ENCODE measurements at places on chromosomes 2 and 18.

GRCh38 chr2:36553683-36554082 is 44.3 kb downstream of the FEZ2 start:
- DNase-seq: no peak

DNA sequence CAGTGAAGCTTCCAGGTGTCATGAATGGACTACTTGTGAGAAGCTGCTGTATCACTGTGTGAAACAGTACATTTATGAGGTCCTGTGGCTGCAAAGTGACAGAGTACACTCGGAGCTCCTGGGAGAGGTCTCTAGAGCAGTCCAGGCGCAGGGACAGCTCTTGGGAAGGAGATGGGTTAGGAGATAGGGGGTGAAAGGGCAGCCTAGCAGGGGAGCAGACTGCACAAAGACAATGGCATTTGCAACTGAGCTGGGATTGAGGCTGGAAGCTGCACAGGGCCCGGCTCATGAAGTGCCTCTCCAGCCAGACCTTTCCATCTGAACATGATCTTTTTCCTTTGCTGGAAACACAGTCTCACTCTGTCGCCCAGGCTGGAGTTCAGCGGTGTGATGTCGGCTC is 83.6 kb downstream of the RHOB start:
- DNase-seq: no peak

DNA sequence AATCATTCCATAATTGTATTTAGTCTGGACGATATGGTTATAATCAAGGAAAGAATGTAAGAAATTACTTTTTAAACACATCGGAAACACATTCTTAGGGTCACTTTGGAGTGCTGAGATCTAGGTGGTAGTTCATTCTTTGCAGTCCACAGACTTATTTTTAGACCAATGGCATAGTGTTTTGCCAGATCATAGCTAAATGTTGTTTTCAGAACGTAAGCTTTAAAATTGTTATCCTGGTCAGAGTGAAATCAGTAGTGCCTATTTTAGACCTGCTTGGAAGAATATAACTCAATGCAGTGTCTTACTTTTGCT is 4.3 kb downstream of the MYL12A start:
- no peak for DNase-seq

- no peak for DNase-seq
Observed at GRCh38 chr2:135951041-135951583, 34.3 kb downstream of the DARS1 start.

GRCh38 chr2:207132019-207132418 is 33.7 kb downstream of the KLF7 start:
- no peak for DNase-seq

DNA sequence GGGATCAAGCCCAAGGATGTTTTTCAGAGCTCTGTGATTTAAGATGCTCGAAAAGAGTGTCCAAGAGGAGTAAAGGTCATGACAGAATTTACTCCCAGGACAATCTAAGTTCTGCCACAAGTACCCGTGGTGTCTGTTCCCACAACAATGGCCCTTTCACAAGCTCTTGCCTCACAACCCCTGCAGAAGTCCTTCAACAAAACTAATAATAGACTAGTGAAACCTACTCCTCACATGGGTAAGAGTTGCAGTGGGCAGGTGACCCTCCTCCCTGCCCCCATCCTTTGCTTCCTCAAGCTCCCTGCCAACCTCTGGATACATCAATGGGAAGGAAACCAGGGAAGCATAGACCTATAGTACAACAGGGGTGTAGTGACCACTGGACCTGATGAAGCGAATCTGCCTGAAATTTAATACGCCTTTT is 34.9 kb downstream of the PTCD3 start:
- DNase-seq: no peak

DNA sequence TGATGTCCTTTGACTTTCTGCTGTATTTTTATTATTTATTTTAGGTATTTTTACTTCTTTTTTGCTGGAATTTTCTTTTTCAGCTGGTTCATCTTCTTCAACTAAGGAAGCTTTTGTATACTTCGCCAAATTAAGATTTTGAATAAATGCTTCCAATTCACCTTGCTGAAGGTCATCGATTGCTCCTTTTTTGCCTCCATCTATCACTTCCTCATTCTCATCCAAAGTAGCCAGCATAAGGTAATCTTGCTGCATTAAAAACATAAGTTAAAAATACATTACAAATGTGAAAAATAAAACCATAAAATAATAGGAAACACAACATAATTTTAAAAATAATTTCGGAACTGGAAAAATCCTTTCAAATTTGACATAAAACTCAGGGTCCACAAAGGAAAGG is 2.6 kb downstream of the CEBPZ start:
- no peak for DNase-seq

- no peak for DNase-seq
Observed at GRCh38 chr18:44601447-44601846, 79.2 kb upstream of the SETBP1 start.

GRCh38 chr18:45103319-45104048 is 422.8 kb downstream of the SETBP1 start:
- DNase-seq: no peak

- no peak for DNase-seq
Observed at GRCh38 chr18:12013186-12013916, 32.0 kb downstream of the IMPA2 start.

DNA sequence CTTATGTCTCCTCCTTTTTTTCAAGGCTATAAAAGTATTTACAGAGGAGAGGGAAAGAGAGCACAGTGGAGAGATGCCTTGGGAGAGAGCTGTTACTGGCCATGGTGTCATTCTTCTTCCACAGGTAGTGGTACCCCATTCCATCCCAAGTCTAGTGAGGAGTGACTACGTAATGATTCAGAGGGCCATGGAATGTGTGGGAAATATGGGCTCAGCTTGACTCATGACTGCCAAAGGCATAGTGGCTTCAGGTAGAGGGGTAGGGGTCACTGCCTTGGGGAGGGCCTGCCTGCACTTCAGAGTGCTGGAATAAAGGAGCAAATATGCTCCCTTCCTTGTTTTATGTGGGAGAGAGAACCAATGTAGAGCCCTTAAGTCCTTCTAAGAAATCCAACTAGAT is 620.6 kb downstream of the IRS1 start:
- no peak for DNase-seq

DNA sequence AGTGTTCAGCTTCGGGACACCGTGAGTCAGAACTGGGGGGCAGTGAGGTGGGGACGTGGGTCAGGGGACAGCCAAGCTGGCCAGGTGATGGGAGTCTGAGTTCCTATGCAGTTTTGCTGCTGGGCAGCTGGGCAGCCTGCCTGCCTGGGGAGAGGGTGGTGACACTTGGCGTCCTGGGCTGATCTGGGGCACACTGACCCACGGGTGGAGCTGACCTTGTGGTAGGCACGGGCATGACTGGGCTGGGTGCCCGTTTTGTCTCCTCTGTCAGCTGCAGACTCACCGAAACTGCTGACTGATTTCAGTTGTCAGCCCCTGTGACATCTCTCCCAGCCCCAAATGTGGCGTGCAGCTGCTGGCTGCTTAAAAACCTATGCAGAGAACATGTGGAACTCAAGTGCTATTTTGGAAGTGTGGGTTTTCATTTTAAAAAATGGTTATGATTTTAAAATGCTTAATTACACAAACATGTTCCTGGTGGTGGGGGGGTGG is 32.6 kb upstream of the E2F6 start:
- peak; percentile 60 for DNase-seq

- DNase-seq: no peak
Observed at GRCh38 chr2:45439788-45440773, 171.0 kb downstream of the SRBD1 start.

- DNase-seq: no peak
Observed at GRCh38 chr2:15348636-15349035, 212.5 kb downstream of the NBAS start.

- no peak for DNase-seq
Observed at GRCh38 chr2:205574001-205574400, 108.3 kb upstream of the NRP2 start.

DNA sequence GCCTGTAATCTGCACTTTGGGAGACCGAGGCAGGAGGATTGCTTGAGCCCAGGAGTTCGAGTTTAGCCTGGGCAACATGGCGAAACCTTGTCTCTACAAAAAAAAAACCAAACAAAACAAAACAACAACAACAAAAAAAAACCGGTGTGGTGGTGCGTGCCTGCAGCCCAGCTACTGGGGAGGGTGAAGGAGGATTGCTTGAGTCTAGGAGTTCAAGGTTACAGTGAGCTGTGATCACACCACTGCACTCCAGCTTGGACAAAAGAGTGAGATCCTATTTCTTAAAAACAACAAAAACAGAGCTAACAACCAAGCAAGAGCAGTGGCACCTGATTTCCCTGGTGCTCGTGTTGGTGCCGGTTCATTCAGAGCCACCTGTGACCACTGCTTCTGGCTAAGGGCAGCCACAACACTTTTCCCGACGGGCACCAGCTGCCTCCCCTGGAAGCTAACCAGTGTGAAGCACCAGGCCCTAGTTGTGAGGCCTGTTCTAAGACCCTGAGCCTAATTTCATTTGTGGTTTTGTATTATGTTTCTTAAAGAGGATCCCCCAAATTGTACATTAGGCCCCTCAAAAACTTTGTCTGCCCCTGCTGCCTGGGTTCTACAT is 1.3 kb downstream of the AOX1 start:
- no peak for DNase-seq

DNA sequence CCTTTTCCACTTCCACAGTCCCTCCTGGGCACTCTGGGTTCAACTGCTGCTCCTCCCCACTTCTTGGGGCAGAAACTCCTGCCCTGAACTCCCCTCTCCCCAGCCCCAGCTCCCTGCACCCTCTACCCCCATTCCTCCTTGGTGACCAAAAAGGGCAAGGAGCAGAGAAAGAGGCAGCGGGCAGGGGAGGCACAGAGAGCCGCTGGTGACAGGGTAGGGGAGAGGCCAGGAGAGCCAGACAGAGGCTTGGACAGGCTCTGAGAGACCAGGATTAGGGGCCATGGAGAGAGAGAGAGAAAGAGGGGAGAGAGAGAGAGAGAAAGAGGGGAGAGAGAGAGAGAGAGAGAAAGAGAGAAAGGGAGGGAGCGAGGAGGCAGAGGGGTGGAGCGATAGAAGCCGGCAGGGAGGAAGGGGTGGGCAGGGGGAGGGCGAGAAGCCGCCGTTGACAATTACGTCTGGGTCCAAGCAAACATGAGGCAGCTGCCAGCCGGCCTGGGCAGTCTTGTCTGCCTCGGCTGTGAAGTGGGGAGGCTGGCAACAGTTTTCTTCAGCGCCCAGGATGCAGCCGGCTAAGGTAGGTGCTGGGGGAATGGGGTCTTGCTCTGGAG is at the start of gene KCNIP3:
KCNIP3 (plus strand) TSS at position 468 of the 608 bp plus-strand sequence; CDS start at position 560, 92 bp downstream.
- peak; percentile 21 for DNase-seq

GRCh38 chr2:190668892-190669291 is 20.0 kb downstream of the NAB1 start:
- DNase-seq: peak; percentile 10

- peak; percentile 78 for DNase-seq
Observed at GRCh38 chr2:26001743-26002351, 19.6 kb upstream of the KIF3C start.

DNA sequence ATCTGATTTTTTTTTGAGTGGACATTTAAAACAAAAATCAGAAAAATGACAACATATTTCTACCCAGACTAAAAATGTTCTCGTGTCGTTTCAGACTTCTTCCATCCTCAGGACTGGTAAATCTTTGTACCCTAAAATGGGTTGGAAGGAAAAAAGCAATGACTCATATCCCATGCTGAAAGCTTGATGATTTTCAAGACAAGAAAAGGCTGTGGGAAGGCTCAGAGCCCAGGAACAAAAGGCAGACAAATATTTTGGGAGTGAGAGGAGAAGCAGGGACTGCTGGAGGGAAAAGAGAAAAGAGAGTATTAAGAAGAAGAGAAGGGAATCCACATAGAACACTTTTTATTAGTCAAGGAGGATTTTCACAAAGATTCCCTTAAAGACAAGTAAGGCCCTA is 77.1 kb upstream of the CTAGE1 start:
- DNase-seq: no peak

DNA sequence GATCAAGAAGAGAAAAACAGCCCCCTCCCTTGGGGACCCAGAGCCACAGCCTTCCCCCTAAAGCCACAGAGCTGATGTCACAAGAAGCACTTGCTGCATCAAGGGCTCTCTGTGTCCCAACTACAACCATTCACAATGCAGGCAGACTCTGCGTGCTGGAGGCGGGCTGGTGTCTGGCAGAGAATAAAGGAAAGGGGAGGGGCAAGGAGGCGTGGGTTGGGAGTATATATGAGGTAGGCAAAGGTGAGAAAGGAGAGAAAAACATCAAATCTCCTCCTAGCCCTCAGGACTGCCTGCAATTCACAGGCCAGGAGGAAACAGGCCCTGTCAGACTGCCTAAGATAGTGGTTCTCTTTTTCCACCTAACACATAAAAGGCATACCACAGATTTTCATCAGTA is 48.8 kb upstream of the IHH start:
- DNase-seq: no peak

DNA sequence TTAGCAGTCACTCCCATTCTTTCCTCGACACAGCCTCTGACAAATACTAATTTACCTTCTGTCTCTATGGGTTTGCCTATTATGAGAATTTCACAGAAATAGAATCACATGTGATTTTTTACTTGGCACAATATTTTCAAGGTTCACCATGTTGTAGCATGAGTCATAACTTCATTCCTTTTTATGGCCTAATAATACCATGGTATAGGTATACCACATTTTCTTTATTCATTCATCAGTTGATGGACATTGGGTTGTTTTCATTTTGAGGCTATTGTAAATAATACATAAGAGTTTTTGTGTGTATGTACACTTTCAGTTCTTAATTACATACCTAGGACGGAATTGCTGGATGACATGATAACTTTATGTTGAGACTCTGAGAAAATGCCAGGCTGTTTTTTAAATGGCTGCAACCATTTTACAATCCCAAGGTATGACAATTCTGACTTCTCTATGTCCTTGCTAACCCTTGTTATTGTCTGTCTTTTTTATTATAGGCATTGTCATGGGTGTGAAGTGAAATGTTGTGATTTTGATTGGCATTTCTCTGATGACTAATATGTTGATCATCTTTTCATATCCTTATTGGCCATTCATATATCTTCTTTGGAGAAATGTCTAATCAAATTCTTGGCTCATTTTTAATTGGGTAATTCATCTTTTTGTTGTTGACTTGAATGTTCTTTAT is 87.9 kb downstream of the IRS1 start:
- no peak for DNase-seq

DNA sequence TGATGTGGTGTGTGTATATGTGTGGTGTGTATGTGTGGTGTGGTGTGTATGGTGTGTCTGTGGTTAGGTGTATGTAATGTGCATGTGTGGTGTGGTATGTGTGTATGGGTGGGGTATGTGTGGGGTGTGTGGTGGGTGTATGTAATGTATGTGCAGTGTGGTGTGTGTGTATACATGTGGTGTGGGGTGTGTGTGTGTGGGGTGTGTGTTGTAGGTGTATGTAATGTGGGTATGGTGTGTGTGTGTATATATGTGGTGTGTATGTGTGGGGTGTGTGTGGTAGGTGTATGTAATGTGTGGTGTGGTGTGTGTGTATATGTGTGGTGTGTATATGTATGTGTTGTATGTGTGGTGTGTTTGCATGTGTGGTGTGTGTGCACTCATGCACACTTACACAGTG is 84.8 kb upstream of the ID2 start:
- no peak for DNase-seq

GRCh38 chr2:168583064-168583709 is 127.1 kb downstream of the CERS6 start:
- no peak for DNase-seq

Data from hypothalamus (tissue), 51 donors.